Stimulated activated CD4-positive, alpha-beta T cell treated with anti-CD3 and anti-CD28 coated beads, Interleukin-1b, Interleukin-23, amount 100 ng/mL, for 24 hours (primary cell): ENCODE measurements at places on chromosomes 7 and 10.

DNA sequence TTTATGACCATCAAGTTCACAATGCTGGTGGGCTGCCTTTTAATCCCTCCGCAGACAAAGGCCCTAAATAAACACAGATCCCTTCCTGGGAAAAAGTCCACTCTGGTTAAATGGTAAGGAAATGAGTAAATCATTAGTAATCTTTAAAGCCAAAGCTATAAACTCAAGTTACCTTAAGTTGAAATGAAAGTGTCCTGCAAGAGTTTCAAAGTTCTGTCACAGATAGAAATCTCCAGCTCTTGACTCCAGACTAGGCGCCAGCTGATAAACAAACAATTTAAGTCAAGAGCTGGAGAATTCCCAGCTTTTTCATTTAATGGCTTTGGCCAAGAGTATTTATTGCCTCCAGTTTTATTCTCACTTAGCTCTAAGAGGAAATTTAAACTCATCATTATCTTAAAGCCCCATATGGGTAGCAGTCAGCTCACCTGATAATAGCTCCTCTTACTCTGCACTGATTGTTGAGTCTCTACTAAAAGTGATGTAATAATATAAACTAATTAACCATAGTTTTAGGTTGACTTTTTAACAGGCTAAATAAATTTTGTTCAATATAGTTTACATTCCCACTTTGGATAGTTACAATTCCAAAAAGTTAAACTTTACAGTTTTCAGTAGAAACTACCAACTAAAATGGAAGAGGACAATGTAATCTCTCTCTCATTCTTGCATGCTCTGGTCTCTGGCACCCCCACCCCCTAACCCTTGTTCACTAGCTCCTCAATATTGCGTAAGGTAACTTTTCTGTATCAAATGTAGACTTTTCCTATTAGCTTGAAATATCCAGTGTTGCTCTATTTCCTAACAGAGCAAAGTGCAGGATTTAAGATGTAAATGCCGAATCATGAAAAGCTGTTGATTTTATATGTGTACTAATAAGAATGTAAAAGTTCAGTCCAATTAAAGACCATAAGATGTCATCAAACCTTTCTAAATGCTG, 56.1 kb downstream of the HIBADH start:
- no peak for DNase-seq

DNA sequence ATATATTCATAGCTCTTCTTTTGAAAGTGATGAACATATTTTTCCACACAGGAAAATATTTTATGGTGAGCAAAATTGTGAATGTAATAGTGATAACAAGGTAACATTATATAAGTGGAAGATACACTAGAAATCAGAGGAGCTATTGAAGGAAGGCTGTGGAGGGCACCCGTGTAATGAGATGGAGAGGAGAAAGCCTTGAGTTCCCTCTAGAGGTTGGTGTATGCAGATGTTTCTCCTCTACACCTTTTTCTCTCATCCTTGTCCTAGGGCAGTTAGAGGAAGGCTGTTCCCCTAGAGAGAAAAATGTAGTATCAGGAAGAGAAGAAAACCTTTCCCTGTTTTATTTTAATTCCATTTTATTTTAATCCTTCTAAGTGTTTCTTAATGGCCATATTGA, 54.6 kb upstream of the NRG3 start:
- no peak for DNase-seq

DNA sequence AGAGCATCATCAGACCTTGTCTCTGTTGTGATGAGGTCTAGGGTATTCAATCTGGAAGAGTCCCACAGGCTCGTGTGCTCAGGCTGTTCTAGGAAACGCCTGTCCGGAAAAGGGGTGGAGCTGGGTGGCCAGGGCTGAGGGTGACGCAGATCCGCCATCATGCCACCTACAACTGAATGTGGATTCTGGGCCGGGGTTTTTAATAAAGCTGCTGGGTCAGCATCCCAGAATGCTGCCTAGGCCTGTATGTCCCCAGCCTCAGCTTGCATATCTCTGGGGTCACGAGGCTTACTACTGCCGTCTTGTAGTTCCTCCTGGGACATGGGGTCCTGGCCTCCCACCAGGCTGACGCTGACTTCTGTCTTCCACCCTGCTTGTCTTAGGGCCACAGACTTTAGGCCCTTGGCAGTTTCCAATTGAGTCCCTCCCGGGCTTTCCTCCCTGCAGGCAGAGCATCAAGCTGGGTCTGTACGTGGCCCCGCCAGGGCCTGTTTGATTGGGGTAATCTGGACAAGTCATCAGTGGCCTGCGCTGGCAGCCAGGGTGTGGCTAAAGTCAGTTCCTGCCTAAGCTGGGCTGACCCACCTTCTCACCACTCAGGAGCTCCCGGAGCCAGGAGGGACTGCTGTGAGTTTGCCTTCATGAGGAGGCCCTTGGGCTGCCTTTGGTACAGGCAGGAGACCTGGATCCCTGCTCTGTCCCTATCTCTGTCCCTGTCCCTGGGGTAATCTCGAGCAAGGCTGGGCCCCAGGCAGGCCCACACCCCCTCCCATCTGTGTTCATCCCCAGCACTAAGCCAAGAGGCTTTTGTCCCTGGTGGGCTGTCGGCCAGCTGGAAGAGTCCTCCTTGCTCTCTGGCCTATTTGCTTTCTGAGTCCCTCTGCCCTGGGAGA, 79.9 kb downstream of the ZMIZ1 start:
- no peak for DNase-seq

- no peak for DNase-seq
These were observed 2.0 kb downstream of the DBNL start for GRCh38 chr7:44046321-44047061.

- DNase-seq = no peak
These were observed 172.9 kb downstream of the LRRC4 start for GRCh38 chr7:127858091-127858914.

GRCh38 chr10:86979296-86979818, 11.1 kb downstream of the ADIRF start:
- no peak for DNase-seq
